ENCODE measurements at places on chromosomes 12 and 14.

DNA sequence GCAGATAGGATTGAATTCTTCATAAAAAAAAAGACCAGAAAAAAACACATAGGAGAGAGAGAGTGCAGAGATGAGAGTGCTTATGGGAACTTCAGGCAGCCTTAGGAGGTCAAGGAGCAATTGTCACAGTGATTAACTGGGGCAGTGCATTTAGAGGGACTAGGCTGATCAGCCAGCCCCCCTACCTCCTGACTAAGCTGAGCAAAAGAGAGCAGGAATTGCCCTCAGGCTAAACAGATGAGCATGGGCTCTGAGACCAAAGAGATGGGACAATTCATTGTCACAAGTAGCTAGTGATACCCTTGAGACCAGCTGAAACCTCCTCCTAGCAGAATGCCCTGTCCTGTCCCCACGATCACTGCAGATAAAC, 124.0 kb downstream of the BTG1 start:
- no peak for DNase-seq

GRCh38 chr12:72472350-72472749, 200.2 kb downstream of the TRHDE start:
- DNase-seq = no peak

DNA sequence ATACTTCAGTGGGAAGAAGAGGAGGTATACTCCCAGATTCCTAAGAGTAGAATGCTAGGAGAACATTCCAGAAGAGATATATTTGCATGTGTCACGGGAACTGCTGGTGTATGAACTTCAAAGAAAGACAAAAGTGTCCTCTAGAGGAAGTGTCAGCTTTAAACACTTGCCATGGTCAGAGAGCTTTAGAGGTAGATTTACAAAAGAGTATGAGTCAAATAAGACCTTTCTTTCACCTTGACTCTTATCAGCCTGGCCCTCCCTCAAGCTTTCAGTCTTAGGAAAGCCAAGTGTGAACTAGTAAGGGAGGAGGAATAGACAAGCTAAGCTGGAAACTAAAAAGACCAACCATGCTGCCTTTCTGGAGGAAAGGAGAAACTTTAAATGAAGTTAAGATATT, 34.7 kb downstream of the COX8C start:
- DNase-seq = no peak

GRCh38 chr12:49819786-49820185, 8.4 kb downstream of the NCKAP5L start:
- DNase-seq = no peak

All from putamen (tissue), 1 donor.